Stimulated activated CD8-positive, alpha-beta memory T cell treated with anti-CD3 and anti-CD28 coated beads, Interleukin-2, amount 100 ng/mL, for 1 hour (primary cell): ENCODE measurements at places on chromosomes 13 and 19.
A peak's percentile ranks its signal among the peaks of the same experiment; 100 is the strongest.

DNA sequence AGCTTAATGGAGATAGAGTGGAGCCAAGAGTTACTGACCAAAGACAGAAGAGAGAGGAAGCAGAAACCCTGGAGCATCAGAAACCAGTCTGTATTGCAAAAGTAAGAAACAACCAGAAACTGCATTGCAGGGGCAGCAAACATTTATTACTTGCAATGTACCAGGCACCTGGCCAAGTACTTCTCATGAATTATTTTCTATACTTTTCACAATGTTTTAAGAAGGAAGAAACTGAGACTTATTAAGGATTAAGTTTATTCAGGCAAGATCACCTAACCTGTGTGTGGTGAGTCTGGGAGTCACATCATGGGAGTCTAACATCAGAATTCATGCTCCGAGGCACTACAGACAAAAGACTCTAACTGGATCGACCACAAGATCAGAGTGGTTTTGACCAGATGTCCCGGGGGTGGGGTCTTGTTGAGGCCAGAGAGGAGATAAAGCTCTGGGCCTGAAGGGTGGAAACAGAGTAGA is 47.4 kb downstream of the TNFRSF19 start:
- no peak for DNase-seq

- DNase-seq, result no peak
These were observed 26.0 kb downstream of the ATP8A2 start for GRCh38 chr13:25397763-25398162.

- DNase-seq, result no peak
These were observed 154.7 kb upstream of the SGCG start for GRCh38 chr13:23025864-23026608.

GRCh38 chr13:101915331-101915730 is 462.9 kb downstream of the ITGBL1 start:
- DNase-seq, result no peak

- no peak for DNase-seq
These were observed 241.8 kb downstream of the PCCA start for GRCh38 chr13:100330662-100331061.

DNA sequence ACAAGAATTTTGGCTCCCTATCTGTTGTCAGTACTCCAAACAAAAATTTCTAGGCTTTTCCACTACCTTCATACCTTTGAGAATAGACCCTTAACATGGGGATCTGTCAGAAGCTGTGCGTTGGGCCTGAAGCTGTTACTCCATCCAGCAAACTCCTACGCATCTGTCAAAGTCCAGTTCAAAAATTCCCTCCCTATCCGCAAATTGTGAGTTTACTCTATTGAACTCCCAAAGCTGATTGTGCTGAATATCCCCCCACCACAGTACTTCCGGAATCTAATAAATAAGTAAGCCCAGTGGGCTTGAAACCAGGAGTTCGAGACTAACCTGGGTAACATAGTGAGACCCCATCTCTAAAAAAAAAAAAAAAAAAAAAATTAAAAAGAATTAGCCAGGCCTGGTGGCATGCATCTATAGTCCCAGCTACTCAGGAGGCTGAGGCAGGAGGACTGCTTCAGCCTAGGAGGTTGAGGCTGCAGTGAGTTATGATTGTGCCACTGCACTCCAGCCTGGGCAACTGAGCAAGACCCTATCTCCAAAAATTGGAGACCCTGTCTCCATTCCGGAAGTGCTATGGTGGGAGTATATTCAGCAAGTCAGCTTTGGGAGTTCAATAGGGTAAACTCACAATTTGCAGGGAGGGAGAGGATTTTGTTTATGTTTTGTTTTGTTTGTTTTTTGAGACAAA is 930 bp upstream of the FBN3 start:
- no peak for DNase-seq

- DNase-seq, result no peak
These were observed 238.3 kb upstream of the MAB21L1 start for GRCh38 chr13:35714588-35715377.

GRCh38 chr13:57991041-57991440 is 359.5 kb downstream of the PCDH17 start:
- no peak for DNase-seq

GRCh38 chr13:111483621-111483987 is 163.2 kb downstream of the TEX29 start:
- no peak for DNase-seq

DNA sequence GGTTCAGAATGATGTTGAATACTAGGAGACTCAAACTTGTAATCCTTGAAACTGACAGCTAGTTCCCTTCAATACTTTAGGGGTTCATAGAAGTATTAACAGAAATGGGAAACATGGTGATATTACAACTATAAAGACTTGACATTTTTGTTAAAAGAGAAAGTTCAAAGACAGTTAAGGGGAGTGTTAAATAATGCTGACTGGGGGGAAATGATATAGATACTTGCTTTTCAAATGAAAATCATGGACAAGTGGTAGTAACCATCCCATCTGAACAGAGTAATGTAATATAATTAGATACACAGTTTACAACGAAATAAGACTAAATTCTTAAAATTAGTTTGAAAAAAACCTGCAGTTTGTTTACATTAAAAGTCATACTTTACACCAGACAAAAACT is 6.6 kb upstream of the EEF1AKMT1 start:
- DNase-seq, result no peak

DNA sequence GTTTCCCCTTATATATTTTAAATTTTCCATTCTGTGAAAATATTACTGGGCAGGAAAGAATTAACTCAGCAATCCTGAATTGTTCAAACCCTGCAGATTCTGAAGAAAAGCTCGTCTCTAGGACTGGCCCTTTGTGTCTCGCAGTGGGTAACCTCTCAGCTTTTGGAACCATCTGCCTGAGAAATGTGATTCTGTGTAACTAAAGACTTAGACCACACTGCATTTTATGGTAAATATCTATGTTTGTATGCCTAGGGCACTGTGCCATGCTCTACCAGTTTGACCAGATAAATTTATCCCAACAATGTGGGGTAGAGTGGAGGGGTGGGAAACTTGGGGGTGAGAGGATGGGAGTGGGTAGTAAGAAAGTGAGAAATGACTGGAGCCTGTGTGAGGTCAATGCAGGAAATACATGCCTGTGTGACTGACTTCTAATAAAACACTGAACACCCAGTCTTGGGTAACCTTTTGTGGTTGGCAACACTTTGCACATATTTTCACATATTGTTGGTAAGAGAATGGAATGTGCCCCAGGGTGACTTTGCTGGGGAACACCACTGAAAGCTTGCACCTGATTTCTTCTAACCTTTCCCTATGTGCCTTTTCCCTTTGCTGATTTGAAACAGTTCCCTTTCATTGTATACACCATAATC is 1181.9 kb downstream of the OLFM4 start:
- no peak for DNase-seq

DNA sequence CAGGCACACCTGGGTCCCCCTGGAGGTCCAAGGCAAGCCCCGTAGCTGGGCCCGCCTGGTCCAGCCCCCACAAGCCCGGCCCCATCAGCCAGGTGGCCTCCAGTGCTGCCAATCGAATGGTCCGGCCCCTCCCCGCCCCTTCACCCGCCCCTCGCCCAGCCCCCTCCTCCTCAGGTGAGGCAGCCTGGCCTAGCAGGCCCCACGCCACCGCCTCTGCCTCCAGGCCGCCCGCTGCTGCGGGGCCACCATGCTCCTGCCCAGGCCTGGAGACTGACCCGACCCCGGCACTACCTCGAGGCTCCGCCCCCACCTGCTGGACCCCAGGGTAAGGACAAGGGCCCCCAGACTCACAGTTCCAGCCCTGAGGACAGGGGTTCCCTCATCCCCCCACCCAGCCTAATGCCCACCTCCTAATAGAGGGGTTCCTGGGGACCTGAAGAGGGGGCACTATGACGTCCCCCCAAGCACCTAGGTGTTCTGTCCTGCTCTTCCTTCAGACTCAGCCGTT is at the start of gene HPN:
HPN (plus strand) TSS at position 174 of the 508 bp plus-strand sequence. CDS start 786 bp downstream, outside the sequence.
- DNase-seq, result no peak

DNA sequence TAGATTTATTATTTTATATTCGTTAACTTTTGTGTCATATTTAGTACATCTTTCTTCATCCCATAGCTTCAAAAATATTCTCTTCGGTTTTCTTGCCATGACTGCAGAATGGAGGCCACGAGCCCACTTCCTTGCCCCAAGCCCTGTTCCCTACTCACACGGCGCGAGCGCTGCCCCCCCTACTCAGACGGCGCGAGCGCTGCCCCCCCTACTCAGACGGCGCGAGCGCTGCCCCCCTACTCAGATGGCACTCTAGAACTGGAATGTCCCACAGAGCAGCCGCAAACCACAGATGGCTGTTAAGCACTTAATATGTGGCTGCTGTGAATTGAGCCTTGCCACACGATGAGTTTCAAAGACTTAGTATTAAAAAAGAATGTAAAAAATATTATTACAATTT is 102.2 kb upstream of the PEG3 start:
- no peak for DNase-seq

- DNase-seq, result peak; percentile 83
These were observed 47.3 kb upstream of the SHKBP1 start for GRCh38 chr19:40529093-40529954.

GRCh38 chr13:103762523-103762922 is 696.3 kb upstream of the SLC10A2 start:
- DNase-seq, result no peak

GRCh38 chr19:52170304-52170703 is 1.1 kb downstream of the ZNF836 start:
- no peak for DNase-seq

DNA sequence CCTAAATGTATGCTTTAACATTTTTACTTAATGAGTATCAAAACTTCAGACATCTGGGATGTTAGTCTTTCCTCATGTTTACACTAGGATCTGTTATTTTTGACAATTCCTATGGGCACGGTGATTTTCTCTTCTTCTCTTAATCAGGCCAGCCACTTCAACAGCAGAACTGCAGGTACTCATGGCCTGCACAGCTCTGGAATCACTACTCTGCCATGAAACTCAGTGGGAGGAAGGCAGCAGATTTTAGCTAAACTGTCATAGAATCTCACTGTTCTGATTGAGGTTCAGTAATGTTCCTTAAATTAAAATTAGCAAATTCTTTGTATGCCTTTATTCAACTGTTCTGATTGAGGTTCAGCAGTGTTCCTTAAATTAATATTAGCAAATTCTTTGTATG is 1083.0 kb downstream of the SLITRK5 start:
- no peak for DNase-seq

DNA sequence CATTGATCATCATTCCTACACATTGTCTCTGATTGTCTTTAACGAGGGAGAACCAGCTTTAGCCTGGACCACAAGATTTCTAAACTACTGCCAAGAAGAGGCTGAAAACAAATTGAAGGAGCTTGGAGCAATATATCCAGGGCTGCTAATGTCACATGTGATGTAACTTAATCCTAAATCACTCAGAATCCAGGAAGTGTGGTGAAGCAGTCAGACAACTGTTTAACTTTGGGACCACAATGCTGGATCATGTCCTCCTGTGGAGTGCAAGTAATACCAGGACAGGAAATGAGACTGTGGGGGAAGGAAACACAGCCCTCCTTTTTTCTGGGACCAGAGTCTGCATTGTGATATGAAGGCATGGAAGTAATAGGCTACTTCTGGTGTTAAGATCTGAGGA is 430.2 kb downstream of the KCTD12 start:
- no peak for DNase-seq

DNA sequence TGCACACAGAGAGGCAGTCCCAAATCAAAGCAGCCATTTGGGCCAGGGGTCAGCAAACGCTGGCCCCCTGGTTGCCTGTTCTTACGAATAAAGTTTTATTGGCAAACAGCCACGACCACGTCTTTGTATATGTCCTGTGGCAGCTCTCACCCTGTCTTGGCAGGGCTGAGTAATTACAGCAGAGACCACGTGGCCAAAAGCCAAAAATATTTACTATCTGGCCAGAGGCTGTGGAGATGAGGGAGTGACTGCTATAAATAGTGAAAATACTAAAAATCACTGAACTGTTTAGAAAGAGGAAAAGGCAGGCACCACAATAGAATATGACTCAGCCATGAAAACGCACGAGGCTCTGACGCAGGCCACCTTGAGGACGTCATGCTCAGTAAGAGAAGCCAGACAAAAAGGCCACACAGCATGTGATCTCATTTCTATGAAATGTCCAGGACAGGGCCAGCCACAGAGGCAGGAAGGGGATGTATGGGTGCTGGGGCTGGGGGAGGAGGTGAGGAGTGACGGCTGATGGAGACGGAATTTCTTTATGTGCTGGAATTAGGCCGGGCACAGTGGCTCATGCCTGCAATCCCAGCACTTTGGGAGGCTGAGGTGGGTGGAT is 29.4 kb downstream of the SMIM24 start:
- DNase-seq, result no peak

GRCh38 chr13:25687471-25688225 is 315.9 kb downstream of the ATP8A2 start:
- no peak for DNase-seq

GRCh38 chr13:106691861-106692260 is 123.9 kb upstream of the ARGLU1 start:
- no peak for DNase-seq

GRCh38 chr13:70386919-70387318 is 278.7 kb upstream of the KLHL1 start:
- DNase-seq, result no peak

GRCh38 chr19:5086230-5086629 is 117.3 kb downstream of the KDM4B start:
- DNase-seq, result no peak

GRCh38 chr19:10870501-10870954 is 825 bp upstream of the CARM1 start:
- no peak for DNase-seq

- peak; percentile 49 for DNase-seq
These were observed 45.6 kb upstream of the UBE2L5 start for GRCh38 chr13:30376426-30377311.

DNA sequence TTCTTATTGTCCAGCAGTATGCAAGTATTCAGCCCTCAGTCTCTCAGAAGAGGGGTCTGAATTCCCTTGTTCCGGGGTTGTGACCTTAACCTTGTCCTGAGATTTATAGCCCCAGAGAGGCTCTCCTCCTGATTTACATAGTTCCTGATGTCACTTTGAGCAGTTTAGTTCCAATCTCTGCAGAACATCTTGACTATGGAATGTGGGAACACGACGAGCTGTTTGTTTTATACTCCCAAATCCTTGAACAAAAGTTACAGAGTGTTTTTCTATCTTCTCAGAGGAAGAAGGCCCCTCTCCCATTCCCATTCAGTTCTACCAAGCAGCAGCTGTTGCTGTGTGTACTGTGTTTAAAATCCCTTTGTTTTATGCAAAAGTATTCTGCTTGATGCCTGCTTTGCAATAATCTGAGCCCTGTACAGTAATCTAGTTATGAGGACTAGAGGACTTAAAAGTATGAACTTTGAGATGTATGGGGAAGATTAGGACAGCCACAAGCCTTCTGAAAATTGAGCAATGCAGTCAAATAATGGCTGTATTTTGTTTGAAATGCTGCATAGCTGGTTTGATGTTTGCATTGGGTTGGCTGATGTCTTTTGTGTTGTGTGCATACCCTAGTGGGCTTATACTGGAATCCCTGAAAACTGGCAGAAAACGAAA is 74.7 kb downstream of the KL start:
- DNase-seq, result no peak

DNA sequence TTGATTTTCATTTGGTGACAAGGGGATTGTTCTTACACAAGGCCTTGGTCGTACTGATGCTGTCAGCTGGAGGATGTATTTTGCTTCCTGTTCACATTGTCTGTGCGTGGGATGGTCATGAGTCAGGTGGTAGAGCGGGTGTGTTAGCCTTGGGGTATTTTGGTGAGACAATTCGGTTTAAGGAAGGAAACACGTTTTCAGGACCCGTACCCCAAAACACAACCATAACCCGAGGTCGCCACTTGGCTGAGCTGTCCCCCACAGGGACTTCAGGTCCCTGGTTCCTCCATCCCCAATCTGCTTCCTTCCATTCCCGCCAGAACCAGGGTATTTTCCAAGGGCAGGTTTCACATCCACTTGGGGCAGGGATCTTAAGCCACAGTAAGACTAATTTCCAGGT is 15.0 kb downstream of the MYO9B start:
- DNase-seq, result no peak
